ENCODE measurements at places on chromosomes 3 and 15. TPM values are rescaled to one million over a fixed set of nuclear protein-coding genes. Genes with fewer than 3 reads are reported as not detected.

DNA sequence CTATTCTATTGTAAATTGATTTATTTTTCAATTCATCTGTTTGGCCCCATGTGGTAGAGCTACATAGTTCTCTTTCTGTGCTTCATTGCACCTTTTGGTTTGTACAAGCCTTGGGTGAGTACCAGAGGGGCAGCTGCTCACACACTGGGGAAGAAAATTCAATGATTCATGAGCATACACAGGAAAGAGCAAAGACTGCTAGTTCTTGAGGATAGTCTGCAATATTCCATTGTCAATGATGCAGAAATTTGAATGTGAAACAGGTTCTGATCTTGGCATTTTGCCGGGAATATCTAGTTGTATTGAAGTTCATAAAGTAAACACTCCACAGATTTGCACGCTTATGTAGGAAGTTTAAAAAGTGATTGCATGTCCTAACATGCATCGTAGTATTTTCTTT is 304.6 kb downstream of the NAALADL2 start:
- no peak for DNase-seq

DNA sequence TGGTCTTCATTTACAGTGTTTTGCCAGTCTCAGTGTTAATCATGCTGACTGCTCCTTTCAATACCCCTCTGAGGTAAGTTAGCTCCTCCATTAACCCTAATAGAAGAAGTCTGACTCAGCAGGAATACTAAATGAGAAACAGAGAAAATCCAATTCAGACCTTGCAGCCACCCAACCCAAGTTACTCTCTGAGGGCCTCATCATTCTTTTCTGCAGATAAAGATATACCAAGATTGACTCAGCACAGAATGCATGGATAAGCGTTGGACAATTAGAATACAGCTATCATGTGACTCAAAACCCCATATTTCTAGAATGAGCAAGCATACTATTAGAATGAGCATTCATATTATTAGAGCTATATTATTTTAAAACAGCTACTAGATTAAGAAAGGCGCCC is 389.1 kb upstream of the SGO1 start:
- no peak for DNase-seq

DNA sequence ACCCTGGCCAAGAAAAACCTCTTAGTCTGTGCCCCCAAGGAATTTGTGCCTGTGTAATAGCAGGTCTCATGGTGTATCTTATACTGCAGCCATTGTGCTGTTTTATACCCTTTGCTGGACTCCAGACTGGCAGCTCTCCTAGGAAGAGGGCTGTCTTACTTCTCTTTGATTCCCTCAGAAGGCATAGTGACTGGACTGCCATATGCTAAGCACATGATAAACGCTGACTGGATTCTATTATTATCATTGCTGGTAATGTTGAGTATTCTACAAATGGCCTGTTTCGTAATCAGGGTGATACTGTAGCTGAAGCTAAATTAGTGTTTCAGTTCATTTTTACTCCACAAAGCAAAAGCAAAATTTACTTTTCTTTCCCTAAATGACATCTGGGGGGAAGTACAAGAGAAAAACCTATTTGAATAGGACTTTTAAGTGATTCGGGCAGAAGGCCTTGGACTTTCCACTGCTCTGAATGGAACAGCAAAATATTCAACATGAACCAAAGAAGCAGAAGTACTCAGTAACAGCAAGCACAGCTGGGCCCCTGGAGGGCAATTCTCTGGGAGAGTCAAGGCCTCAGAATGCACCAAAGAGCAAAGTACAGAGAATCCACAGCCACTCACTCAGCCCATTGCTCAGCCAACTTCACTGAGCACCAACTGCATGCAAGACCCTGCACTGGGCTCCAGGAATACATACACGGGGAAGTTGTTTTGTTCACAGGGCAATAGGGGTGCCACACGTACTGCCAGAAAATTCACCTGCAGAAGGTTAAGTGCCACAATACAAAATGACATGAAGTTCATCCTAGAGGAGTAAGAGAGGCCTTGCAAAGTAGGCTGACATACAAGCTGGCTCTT is 7.9 kb upstream of the BCL2A1 start:
- DNase-seq, result no peak

GRCh38 chr3:141659821-141660613 is 78.1 kb upstream of the RNF7 start:
- DNase-seq, result peak; percentile 87

GRCh38 chr15:42955518-42955917 is 34.9 kb upstream of the TTBK2 start:
- no peak for DNase-seq

DNA sequence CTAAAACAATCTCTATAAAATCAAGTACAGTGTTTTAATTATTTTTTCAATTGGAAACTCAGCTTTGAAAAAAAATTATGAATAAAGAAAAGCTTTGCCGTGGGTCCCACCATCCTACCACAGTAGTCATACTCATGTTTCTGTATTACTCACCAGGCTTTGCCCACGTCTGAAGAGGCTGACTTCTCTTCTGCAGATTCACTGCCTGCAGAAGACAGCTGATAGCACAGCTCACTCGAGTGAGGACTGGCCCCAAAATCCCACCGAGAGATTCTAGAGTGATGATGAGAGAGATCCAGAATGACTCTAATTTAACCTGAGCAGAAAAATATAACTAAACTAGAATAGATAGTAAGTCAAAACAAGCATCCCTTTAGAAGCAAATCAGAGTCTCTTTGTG is 11.9 kb downstream of the C2CD4B start:
- DNase-seq, result no peak

- DNase-seq, result no peak
These were observed 177.8 kb downstream of the CBLB start for GRCh38 chr3:105691053-105691452.

GRCh38 chr3:122825460-122825859 is 30.6 kb downstream of the SLC49A4 start:
- no peak for DNase-seq

DNA sequence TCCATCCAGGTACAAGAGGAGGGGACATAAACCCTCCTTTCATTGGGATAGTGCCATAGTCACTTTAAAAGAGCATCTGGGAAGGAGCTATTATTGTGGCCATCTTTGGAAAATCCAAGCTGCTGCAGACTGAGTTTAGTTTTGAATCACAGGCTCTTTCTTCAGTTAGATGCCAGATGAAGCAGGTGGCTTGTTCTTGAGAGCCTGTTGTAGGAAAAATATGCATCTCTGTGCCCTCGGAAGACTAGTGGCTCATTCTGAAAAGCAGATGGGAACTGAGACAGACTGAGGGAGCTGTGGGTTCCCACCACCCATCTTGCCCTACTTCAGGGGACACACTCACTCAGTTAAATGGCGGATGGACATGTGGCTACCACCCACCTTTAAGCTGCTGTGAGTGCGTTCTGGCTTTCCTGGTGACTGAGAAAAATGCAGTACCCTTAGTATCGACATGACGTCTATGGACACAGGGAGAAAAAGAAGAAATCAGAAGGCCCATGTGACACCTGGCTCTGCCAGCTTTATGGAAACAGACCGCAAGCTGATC is 50.2 kb downstream of the RARB start:
- no peak for DNase-seq

DNA sequence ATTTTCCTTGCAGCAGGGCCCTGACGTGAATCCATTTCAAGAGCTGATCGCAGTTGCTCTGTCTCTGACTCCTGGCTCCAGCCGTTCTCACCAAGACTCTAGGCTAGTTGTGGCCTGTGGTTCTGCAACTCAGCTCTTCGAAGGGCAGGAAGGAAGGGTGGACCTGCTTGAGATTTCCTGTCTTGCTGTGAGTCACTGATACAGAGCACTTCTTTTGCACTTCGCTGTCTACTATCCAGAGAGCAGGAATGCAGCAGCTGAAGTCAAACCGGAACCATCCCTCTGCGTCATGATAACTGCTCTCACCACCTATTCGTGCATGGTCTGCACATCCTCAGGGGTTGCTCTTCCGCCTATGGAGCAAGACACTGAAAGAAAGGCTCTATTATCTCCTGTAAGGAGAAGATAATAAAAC is 59.7 kb downstream of the RAP2B start:
- DNase-seq, result no peak

DNA sequence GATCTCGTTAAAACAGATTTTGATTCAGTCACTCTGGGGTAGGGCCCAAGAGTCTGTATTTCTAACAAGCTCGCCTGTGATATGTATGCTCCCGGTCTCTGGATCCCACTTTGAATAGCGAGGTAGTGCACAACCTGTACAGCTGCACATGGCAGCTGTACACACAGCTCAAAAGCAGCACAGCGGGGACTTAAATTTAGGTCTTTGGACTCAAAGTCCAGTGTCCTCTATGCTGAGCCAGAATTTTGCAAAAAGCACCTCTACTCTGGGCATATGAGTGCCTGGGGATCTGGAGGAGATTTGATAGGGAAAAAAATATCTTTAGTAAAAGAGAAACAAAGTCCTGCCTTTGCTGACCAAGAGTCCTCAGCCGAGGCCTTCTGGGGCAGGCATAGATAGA is 83.1 kb downstream of the HMG20A start:
- DNase-seq, result no peak

- no peak for DNase-seq
These were observed 29.7 kb downstream of the MINDY4B start for GRCh38 chr3:150875548-150875947.

DNA sequence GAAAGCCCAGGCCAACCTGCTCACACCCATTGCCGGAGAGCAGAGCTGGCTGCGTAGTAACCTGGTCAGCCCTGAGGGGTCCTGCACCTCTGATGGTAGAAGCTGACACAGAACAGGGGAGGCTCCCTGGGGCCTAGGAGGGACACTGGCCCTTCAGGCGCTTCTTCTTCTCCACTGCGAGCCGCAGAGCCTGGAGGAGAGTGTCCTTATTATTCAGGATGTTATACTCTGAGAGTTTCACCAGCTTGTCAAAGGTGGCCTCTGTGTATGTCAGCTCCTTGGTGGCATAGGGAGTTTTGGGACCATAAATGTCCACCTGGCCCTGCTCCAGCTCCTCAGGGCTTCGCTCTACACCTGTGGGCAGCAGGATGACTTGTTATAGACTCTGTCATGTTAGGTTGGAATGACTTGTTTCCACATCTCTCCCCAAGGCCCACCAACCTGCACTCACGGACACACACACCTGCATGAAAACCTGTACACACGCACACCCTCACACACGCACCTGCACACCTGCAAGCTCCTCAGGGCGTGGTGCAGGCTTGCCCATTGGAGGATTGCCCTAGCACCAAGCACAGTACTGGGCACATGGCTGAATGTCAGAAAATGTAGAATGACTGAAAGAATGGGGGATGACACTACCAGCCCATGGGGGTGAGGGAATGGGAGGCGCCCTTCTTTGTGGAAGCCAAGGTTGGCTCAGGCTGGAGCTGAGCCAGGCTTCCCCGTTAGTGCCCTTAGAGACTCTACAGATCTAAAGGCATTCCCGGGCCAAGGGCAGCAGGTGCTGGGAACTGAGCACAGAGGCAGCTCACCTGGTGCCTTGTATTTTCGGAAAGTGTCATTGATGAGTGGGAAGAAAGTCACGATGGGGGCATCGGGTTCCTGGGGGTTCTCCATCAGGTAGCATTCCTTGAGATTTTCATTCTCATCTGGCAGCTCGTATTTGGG is 11.5 kb upstream of the EHD4 start:
- no peak for DNase-seq

Gene KCNAB1
- total RNA-seq, result 3.7 TPM

Gene RPS17
- 867 TPM for total RNA-seq

Gene EDC3
- total RNA-seq, result 13.5 TPM

Gene LRRC49
- total RNA-seq, result 70.9 TPM

Gene GLCE
- 8.9 TPM for total RNA-seq
